ENCODE measurements at places on chromosomes 1 and 21. TPM values are rescaled to one million over a fixed set of nuclear protein-coding genes. Genes with fewer than 3 reads are reported as not detected.

The SPRR1A gene
- total RNA-seq, result not detected

The FMO2 gene
- under 0.01 TPM for total RNA-seq

The IVL gene
- total RNA-seq, result under 0.01 TPM

The TNNT2 gene
- not detected for total RNA-seq

All from pulmonary artery endothelial cell (primary cell).